ENCODE measurements at places on chromosomes 7 and 10.

DNA sequence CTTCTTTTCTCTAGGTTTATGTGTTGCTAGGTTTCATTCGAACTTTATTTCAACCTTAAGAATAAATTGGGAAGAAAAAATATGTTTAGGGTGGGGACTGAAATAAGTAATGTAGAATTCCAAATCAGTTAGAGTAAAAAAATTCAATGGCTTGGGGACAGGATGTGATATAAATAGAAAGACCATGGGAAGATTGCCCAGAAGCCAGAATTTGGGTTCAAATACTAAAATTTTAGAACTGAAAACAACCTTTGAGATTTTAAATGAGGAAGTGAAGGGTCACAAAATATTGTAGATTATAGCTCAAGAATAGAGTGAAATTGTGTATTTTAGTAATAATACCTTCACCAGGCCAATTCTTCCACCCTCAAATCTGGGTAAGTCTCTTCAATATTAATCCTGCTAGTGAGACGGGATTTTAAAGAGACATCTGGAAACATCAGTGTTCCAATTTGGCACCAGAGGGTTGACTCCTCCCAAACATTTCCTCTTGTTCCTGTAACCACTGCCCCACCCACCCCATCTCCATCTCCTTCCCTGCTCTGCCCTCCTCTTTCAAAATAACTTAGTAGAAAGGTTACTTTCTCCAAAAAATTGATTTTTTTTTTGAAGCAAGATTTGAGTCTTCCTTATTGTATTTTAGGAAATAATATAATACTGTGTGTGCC is 51.3 kb upstream of the FAM3C start:
- DNase-seq = peak; percentile 40

GRCh38 chr7:158828133-158829020 is 932 bp downstream of the ESYT2 start:
- peak; percentile 65 for DNase-seq

DNA sequence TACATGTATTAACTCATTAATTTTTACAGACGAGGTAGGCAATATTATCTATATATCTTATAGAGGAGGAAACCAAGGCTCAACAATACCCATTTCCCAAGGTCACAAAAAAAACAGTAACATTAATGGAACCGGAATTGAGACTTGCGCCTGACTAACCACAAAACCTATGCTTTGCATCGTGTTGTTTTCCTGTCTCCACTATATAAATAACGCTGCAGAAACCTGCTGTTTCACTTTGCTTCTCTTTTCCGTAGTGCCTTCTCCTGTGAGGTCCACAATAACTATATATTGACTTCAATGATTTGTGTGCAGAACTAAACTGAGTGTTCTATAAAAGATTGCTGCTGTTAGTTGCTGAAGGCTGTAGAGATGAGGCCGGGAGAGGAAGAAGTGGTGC is 97.7 kb upstream of the RPA3 start:
- no peak for DNase-seq

DNA sequence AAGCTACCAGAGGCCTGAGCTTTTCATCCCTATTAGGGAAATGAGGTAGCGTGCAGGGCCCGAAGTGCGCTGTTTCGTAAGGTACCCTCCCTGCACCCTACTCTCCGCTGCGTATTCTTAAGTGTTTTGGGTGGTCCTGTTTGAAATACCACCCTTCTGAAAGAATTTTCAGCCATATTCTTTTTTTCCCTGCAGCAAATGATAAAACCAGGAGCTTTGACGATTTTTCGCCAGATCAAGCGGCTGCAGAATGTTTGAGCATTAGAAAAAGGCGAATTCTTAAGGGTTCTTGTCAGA is 1.2 kb downstream of the RSBN1L start:
- peak; percentile 52 for DNase-seq

DNA sequence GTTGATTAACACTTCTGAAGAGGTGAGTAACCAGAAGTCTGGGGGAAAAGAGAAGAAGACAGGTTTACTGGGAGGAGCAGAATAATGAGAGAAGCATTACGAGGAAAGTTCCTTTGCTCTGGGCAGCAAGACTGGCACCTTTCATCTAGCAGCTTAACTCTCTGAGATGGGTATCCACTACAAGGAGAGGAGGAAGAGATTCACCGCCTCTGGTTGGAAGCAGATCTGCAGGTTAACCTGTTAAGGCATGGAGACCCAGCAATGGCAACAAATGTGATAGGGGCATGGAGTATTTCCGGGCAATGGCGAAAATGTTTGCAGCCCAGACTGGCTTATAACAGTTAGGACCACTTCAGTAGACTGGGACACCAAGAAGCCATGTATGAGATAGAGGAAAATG is 162.2 kb downstream of the TFEC start:
- no peak for DNase-seq

- peak; percentile 95 for DNase-seq
These were observed at the start of gene MIOS for GRCh38 chr7:7566651-7567611. Gene MIOS (plus strand): TSS chr7:7566884. CDS start chr7:7572476, 5,592 bp downstream.

- peak; percentile 64 for DNase-seq
These were observed 8.9 kb downstream of the VSTM4 start for GRCh38 chr10:49106451-49106850.

DNA sequence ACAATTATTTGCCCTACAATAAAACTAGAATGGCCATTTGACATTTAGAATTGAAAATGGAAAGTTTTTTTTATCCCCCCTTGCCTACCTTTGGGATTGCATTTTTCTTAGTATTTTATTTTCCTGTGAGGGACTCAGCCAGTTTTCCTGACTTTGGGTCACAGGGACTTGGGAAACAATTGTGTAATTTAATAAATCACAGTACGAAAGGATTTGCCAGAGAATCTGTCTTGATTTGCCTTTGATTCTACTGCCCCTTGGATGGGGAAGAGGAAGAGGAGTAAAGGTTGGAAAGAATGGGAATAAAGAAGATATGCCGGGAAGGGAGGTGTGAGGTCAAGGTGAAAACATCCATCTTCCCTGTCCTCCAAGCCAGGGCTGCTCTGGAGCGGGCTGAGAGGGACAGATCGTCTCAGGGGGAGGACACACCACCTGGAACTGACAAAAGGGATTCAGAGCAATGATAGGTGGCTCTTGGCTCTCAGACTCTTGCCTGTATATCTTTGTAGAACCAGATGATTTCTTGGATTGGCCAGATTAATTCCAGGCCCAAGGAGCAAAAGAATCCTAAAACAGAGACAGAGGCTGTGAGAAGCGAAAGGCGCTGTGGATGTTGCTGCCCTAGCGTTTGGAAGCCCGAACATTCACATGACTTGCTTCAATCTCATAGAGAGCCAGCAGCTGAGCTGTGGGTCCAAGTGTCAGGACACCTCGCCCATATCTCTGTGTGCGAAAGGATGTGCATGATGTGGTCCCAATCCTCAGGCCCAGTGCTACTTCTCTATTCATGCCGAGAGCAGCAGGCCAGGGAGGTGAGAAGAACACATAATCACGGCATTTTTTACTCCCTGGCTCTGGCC is 50.3 kb upstream of the ZEB1 start:
- DNase-seq = no peak

- peak; percentile 90 for DNase-seq
These were observed 587 bp upstream of the GRK5 start for GRCh38 chr10:119206603-119207365.

All from left ventricle myocardium superior (tissue), 1 donor.